ENCODE measurements at places on chromosomes 2 and 18.

- DNase-seq = no peak
Observed at GRCh38 chr2:42183775-42184174, 14.6 kb downstream of the EML4 start.

DNA sequence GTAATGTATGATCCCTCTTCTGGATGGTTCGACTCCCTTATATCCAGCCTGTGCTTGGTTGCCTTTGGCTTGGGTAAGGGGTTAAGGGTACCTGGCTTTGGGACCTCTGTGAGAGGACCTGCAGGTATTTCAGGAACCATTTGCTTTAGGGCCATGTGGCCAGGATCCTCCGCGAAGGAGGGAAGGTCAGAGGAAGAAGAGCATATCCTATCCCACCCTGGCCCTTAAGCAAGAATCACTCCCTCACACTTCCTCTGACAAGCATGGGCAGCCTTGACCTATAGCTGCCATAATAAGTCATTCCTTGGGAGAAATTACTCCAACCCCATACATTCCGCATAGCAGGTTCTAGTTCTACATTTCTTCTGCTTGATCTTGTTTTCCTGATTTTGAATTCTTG is 59.1 kb upstream of the TXNDC2 start:
- no peak for DNase-seq

GRCh38 chr2:154233231-154233630 is 361.5 kb downstream of the GALNT13 start:
- no peak for DNase-seq

DNA sequence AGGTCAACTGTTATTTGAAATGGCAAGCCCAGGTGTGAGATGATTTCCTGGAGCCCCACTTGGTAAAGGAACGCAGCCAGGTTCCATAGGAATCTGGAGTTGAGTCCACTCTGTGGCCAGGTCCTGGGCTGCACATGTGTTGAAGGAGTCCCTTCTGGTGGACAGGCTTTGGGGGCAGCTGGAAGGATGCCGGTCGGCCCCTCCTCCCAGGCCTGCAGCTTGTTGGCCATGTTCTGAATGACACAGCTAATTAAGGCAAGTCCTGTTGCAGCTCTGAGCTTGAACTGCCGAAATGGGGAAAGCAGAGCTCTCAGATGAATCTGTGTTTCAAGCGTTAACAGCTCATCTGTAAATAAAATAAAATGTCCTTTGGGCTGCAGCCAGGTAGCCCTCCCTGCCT is 23.8 kb downstream of the EN1 start:
- DNase-seq = no peak

DNA sequence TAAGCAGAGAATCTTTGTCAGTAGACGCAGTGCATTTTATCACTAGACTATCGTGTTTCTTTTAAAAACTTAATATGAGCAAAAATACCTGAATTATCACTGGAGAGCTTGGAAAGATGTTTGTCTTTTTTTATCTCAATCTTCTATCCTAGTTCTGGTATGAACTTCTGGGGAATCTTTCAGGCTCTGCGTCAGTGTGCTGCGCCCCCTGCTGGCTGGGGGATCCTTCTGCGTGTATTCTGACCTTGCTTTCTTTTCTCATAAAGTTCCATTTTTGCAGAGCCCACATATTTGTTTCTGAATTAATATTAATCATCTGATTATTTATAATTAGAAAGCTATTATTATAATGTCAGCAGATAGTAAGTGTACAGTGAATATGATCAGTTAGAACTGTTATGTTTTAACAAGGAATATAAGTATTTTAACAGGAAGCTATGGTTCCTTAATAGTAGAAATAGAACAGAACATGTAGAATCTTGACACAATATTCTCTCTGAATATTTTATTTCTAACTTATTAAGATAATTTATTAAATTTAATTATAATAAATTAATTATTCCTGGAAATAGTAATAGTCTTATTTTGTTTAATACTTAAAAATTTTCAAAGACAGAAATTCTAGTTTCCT is 945.0 kb upstream of the CRIM1 start:
- no peak for DNase-seq

GRCh38 chr18:77223653-77224052 is 26.0 kb upstream of the GALR1 start:
- no peak for DNase-seq

GRCh38 chr18:306608-307255 is 38.9 kb upstream of the THOC1 start:
- DNase-seq = no peak

- DNase-seq = no peak
Observed at GRCh38 chr2:8310557-8311455, 371.1 kb upstream of the ID2 start.

GRCh38 chr2:118989481-118989880 is 47.5 kb downstream of the MARCO start:
- DNase-seq = no peak

- no peak for DNase-seq
Observed at GRCh38 chr18:8366656-8367055, 242.6 kb upstream of the RAB12 start.

DNA sequence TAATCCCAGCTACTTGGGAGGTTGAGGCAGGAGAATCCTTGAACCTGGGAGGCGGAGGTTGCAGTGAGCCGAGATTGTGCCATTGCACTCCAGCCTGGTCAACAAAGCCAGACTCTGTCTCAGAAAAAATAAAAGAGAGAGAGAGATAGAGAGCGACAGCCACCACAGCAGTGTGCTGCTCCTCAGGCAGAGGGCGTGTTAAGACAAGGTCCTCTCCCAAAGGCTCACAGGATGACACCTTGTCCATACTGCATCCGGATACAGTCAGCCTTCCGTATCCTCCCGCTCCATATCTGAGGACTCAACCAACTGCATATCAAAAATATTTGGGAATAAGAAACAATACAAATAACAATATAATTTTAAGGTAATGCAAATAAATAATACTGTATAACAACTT is 20.1 kb downstream of the ARL4C start:
- no peak for DNase-seq

DNA sequence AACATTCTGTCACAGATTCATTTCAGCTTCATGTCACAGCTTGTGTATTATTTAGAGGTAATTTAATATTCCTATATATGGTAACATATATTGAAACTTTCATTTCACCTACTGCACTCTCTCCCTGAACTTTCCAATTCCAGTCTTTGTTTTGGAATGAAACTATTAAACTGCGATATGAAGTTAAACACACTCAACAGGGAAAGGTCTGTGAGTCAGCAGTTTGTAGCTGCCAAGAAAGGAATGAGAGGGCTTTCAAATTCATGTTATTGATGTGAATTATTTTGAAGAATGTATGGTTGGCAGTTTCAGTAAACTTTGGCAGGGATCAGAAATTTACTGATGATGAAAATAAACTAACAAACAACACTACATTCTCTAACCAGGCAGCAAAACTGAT is 148.3 kb downstream of the HNMT start:
- no peak for DNase-seq

- DNase-seq = no peak
Observed at GRCh38 chr2:175631245-175631623, 370.8 kb downstream of the LNPK start.

- DNase-seq = no peak
Observed at GRCh38 chr2:162824304-162824703, 14.3 kb downstream of the KCNH7 start.

DNA sequence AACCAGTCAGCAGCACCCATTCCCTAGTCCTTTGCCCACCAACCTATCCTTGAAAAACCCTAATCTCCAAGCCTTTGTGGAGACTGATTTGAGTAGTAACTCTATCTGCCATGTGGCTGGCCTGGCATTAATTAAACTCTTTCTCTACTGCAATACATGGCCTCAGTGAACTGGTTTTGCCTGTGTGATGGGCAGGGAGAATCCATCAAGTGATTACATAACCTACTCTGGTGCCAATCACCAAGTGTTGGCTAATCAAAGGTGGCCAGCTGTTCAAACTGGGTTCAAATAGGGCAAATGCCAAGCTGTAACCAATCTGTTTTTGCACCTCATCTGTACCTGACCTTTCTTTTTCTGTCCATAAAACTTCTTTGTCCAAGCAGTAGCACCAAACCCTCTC is 139.8 kb upstream of the XPO1 start:
- no peak for DNase-seq

GRCh38 chr2:37676274-37676673 is 4.8 kb upstream of the CDC42EP3 start:
- DNase-seq = no peak

DNA sequence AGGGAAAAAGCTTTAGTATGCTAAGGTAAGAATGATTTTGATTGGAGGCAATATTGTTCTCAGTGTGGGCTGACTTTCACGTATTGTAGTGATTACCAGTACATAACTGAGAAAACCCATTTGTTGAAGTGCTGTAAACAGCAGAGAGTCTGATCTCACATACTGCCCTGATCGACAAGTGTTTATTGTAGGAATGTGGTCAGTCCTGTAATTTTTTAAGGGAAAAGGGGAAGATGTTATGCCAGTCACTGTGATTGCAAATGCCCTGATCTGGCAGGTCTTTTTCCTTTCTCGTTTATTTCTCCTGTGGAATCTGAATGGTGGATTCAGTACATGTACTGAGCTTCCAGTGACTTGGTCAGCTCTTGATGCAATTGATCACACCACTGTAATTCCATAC is 11.5 kb downstream of the SPATS2L start:
- no peak for DNase-seq

GRCh38 chr2:73896362-73897239 is 3.8 kb downstream of the ACTG2 start:
- no peak for DNase-seq

DNA sequence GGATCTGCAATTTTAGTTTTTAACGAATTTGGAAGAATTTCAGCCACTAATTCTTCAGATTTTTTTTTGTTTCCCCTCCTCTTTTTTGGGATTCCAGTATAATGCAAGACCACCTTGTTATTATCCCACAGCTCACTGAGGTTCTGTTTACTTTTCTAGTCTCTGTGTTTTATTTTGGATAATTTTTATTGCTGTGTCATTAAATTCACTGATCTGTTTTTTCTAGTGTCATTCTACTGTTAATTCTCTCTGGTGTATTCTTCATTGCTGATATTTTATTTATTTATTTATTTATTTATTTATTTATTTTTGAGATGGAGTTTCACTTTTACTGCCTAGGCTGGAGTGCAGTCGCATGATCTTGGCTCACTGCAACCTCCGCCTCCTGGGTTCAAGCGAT is 32.2 kb downstream of the UBR3 start:
- DNase-seq = no peak

DNA sequence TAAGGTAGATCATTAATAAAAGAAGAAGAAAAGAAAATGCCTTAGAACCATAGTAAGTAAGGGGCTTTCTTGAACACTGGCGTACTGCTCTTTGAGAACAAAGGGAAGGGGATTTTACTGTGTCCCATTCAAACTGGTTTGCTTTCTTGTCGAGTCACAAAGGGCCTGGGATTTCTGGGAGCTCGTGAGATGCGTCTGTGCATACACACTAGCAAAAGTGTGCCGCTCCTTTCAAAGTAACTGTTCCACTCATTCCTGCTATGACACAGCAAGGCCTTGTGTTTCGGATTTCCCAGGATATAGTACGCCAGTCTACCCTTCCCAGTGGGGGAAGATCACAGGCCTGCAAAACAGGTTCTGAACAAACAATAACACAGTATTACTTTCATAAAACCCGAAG is 93.0 kb downstream of the KCTD18 start:
- no peak for DNase-seq

DNA sequence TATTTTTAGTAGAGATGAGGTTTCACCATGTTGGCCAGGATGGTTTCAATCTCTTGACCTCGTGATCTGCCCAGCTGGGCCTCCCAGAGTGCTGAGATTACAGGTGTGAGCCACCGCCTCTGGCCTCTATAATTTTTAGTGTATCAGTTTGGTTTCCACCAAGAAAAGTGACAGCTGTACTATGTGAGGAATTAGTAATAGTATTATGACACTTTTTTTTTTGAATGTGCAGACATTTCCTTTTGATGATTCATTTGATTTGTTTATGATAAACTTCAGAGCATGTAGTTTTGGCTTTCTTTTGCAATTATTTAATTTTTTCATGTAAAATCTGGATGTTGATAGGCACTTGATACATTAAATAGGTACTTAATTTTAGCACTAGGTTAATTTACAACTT is 61.5 kb downstream of the PTPN4 start:
- DNase-seq = no peak

DNA sequence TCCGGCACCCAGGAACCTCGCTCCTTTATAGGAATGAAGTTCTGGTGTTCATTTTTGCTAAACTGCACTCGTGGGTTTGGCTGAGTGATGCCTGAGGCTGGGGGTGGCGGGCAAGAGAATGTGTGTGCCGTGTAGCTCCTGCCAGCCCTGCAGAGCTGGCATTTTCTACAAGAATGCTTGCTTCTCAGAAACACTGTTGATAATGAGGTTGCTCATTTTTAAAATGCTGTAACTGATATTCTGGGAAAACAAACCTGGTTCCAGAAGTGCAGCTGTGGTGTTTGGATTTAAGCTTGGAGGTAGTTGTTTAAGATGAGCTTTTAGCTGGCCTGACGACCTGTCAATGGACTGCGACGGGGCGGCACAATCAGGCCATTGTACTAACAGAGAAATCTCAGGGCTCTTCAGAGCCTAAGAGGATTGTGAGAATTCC is 511.9 kb upstream of the TNP1 start:
- DNase-seq = no peak

DNA sequence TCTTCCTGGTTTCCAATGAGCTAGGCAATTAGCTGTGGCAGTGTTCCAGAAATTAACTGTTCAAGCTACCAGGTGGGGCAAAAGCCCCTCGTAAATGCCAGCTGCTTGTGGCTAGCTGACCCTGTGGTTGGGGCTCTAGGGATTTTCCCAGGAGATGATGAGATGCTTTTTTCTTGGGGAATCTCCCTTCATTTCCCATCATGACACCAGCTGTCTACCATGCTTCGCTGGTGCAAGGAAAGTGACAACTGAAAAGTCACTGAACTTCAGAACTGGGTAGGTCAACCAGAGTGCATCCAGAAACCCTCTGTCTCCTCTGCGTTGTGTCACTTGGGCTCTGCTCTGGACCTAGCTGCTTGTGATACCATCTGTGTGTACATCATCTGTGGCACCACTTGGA is 386.5 kb upstream of the DCC start:
- no peak for DNase-seq

GRCh38 chr2:187504312-187504921 is 49.8 kb downstream of the TFPI start:
- DNase-seq = no peak

DNA sequence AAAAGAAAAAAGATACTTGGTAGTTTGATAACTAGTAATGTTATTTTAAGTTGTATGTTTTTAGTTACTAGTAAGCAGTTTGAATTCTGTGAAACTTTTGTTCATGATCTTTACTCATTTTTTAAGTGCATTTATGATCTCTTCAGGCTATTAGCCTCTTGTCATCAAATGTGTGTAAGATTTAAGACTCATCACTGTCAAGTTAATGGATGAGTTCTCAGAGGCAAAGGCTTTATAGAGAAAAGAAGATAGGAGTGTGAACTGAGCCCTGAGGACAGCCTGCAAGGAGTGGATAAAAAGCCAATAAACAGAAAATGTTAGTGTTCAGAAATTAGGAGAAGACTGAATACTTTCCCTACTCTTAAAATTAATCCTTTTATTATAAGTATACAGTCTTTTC is 13.5 kb downstream of the NDUFV2 start:
- no peak for DNase-seq

- no peak for DNase-seq
Observed at GRCh38 chr2:158045362-158045761, 56.3 kb upstream of the UPP2 start.

GRCh38 chr2:51065276-51065675 is 33.3 kb upstream of the NRXN1 start:
- DNase-seq = no peak

GRCh38 chr2:42819160-42819559 is 26.8 kb upstream of the HAAO start:
- no peak for DNase-seq

All from effector CD4-positive, alpha-beta T cell (primary cell).